ENCODE measurements at places on chromosomes 5 and 9. TPM values are rescaled to one million over a fixed set of nuclear protein-coding genes. Genes with fewer than 3 reads are reported as not detected.

The POLR3G gene
- 2.8 TPM for total RNA-seq

The TOR4A gene
- total RNA-seq, result 8.1 TPM

The IFNA2 gene
- total RNA-seq, result not detected

The TRPM3 gene
- not detected for total RNA-seq

The NTRK2 gene
- not detected for total RNA-seq

The SURF4 gene
- total RNA-seq, result 161 TPM

The NSG2 gene
- not detected for total RNA-seq

The C5 gene
- total RNA-seq, result 2.8 TPM
